ENCODE measurements at places on chromosomes 6 and 20.
A peak's percentile ranks its signal among the peaks of the same experiment; 100 is the strongest.

GRCh38 chr20:4978050-4978918, 23.0 kb downstream of the SLC23A2 start:
- DNase-seq: no peak

DNA sequence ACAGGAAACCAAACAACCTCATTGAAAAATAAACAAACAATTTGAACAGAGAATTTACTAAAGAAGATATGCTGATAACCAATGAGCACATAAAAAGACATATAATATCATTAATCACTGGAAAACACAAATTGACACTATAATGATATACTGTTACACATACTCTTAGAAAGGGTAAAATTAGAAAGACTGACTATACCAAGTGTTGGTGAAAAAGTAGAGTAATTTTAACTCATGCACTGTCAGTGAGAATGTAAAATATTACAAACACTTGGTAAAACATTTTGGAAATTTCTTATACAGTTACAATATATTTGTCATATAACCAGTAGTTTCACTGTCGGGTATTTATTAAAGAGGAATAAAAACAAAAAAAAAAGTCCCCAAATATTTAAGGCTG, 1139.2 kb upstream of the GJE1 start:
- DNase-seq: no peak

- peak; percentile 57 for DNase-seq
Measured at GRCh38 chr6:134882426-134883038, 67.4 kb downstream of the ALDH8A1 start.

DNA sequence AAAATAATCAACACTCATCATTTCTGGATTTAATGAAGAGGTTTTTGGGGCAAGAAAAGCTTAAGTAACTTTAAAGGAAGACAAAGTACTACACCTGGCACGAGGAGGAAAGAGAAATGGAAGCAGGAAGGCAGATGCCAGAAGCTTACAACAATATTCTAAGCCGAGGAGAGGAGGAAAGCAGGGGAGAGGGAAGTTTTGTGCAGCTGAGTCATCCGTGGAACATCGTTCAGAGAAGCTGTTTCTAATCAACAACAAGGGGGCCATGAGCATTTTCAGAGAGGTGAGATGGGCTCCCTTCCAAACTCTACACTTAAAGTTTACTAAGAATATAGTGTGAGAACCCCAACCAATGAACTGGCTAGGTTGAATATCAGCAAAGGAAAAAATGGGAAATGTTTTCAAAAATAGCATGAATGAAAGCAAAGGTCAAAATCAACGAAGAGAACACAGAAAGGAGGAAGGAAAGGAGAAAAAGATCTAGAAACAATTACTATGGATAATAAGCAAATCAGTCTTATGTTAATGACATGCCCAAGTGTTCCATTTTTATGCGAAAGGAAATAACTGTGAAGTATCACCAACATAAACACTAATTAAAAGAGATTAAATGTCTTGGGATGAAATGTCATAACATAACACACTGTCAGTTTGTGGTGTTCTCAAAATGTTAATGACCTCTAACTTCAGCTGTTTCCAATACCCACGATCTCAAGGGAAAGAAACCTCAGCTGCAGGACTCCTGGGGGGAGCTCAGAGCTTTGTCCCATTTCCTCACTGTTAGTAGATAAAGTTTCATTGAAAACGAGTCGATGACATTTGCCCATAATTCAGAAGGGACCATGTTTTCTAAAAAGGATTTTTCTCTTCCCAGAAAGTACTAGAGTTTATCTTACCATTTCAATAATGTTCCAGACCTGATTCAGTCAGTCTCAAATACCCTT, 203.4 kb upstream of the STXBP5 start:
- DNase-seq: no peak

DNA sequence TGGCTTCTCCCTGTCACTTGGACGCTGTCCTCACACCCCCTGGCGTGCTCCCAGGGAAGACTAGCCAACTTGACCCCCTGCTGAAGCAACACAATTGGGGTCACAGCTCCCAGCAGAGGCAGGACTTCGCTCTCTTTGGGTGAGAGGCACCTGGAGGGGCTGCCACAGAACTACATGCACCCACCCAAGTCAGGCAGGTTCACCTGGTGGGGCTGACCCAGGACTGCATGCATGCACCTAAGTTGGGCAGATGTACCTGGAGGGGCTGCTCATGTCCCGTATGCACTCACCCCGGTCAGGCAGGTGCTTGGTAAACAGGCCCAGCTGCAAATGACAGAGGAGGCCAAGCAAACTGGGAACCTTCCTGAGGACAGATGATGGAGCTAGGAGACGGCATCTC, 154.3 kb upstream of the RPS6KA2 start:
- DNase-seq: no peak

DNA sequence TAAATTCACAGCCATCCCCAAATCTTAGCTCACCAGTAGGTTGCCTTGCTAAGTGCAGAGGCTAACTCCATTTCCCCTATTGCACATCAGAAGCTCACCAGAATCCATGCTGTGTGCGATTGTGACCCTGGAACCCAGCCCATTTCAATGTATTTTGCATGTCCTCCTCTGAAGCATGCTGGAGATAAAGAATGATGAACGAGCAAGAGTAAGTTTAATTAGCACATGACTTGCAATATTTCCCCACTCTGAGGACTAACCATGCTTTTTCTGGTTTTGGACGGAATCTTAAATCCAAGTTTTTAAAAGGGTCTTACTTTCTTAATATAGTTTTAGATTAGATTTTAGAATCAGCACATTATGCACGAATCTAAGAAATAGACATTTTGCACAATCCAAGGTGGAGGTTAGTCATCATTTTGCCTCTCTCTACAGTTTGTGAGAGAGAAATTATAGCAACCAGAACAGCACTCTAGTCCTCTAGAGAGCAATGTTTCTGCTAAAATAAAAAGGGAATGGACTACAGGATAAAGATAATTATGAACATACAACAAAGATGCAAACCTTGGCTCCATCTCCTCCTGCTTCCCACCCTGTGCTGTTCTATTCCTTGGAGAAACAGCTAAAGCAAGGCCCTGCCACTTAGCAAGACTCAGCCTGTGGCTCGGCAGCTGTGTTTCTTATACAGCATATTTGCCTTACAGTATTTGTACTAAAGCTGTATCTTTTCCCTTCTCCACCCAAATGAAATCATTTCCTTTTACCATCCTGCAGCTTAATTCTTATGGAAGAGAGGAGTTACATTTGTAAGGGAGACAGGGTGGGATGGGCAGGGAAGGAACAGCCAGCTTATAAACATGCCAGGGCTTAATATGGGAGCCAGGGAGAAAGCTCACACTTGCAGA, 24.9 kb upstream of the LAMA4 start:
- no peak for DNase-seq

DNA sequence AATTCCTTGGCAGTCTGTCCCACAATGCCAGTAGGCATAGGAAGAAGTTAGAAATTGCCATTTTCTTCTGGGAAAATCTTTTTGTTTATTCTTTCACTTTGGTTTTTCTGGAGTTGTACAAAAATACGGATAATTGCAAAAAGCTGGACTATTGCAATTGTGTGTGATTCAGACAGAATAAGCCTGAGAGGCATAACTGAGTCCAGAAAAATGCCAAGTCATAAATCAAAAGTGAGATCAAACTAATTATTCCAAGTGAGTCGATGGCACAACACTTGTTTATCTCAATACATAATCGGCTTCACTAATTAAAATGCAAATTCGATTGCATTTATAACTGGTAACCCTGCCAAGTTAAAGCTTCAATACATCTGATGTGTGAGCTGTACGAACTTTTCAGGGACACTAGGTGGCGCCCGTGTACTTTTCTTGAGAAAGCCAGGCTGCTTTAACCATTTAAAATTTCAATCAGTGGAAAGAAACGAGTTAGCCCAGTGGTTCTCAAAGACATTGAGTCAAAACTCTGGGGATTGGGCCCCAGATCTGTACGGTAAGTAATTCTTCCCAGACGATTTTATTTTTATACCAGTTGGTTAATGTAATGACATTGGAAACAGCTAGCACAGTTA, 102.6 kb downstream of the LAMP5 start:
- DNase-seq: peak; percentile 10

GRCh38 chr20:22390543-22390903, 193.8 kb downstream of the FOXA2 start:
- no peak for DNase-seq

DNA sequence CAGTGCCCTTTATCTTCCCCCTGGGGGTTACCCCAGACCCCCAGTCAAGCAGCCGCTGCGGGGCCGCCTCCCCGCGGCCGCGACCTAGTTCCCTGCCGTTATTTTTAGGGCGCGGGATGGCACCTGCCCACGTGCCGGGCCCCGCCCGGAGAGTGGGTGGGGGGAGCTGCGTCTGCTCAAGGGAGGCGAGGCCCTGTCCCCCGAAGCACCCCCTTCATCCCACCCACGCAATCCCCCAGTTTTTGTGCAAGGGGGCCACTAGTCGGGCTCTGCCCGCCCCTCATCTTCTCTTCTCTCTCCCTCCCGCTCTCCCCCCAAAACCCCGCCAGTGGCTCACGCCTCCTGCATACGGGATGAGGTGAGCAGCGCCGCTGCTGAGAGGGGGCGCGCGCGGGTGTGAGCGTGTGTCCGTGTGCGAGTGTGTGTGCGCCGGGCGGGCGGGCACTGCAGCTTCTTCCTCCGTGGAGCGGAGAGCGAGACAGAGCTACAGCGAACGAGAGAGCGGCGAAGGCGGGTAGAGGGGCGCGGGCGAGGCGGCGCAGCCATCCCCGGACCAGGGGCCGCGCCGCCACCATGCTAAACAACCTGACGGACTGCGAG, at the start of gene SLC12A5:
SLC12A5 (plus strand) TSS at position 444 of the 600 bp plus-strand sequence; CDS start at position 574, 130 bp downstream.
- DNase-seq: no peak

Data from AG04449 (cell line).